ENCODE measurements at places on chromosomes 2 and 18.

DNA sequence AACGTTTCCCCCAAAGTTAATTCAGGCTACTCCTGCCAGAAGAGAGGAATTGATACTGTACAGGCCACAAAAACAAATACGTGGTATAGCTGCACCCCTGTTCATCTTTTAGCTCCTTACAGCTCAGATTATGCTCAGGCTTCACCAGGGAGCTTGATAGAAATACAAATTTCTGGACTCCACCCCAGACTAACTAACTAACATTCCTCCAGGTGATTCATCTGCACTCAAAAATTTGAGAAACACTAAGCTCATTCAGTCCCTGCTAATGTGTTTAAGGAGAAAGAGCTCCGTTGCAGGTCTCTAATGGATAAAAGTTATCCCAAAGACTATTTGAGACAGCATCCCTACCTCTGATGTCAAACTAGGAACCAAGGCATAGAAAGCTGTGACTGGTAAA, 36.8 kb upstream of the UNC80 start:
- DNase-seq = no peak

GRCh38 chr2:16717477-16717876, 51.8 kb upstream of the CYRIA start:
- no peak for DNase-seq

DNA sequence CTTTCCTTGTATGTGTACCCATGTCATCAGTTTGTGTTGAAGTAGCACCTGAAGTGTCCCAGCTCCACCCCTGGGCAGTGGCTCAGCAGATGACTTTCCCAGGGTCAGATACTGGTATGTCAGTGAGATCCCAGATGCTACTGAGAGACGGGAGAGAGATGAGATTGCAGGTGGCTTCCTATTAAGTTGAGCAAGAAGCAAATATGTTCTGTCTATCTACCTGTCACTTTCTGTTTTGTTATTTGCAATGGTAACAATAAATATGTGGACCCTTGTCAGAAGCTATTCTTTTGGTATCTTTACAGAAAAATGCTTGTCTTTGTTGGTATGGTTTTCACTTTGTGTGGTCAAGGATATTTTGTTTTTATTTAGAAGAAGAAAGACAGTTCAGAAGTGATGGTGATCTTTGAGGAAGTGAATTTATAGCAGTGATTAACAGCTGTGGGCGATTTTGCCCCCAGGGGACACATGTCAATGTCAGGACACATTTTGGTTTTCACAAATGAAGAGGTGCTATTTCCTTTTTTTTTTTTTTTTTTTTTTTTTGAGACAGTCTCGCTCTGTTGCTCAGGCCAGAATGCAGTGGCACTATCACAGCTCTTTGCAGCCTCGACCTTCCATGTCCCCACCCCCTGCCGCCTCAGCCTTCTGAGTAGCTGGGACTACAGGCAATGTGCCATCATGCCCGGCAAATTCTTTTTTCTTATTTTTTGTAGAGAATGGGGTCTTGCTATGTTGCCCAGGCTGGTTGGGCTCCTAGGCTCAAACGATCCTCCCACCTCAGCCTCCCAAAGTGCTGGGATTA, 21.4 kb downstream of the MGAT5 start:
- no peak for DNase-seq

GRCh38 chr2:147365622-147366021, 479.2 kb upstream of the ACVR2A start:
- DNase-seq = no peak

DNA sequence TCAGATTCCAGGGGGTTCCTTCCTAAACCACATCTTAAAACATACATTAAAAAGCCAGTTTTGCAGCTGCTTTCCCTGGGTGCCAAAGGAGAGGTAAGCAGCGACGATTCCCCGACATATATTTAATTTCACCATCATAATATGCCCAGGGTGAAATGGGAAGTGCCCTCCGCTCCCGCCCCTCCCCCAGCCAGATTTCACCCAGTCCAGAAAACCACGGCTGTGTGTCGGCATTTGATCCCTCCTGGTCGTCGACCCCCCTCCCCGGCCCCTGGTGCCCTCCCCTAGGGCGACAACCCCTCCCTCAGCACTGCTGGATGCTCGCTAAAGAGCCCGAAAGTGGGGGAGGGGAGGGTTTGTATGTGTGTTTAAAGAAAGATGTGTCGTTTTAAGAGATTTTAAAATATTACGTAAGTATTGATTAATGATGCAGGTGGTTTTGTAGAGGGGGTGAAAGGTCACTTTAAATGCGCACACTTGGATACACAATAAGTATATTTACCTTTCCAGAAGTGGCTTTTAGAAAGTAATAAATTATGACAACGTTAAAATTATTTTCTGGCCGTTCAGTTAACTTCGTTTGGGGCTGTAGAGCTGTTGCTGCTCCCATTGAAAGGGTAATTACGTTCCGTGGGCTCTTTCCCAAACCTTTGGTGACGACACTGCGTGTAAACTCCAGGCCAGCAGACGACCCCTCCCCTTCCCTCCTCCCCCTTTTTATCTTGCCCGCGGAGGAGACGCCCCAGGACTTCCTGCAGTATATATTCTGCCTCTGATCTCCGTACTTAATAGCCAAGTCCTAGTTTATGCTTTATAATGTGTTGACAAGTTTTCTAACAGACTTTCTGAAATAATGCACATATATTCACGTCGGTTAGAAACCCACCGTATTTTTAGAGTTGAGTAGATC, 3.4 kb upstream of the BCL11A start:
- no peak for DNase-seq

DNA sequence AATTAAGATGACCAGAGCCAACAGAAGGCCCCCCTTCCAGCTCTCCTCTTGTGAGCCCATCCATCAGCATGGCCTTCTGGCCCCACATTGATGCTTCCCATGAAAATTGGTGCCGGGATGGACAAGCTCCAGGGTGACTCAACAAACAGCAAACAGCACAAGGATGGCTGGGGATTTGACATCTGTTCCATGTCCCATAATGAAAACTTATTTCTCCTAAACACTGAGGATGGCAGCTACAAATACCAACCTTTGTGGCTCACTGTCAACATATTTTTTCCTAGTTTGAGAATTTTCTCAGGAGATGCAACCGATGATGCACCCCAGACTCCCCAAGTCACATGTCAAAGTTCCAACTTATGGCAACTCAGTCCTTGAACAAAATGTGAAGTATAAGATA, 169.6 kb upstream of the SIX2 start:
- DNase-seq = no peak

GRCh38 chr18:47912794-47913585, 17.5 kb downstream of the SMAD2 start:
- DNase-seq = no peak

- DNase-seq = no peak
Measured at GRCh38 chr2:55164534-55165480, 67.3 kb downstream of the CLHC1 start.

GRCh38 chr2:121519732-121520640, 10.7 kb upstream of the RNU4ATAC start:
- no peak for DNase-seq

DNA sequence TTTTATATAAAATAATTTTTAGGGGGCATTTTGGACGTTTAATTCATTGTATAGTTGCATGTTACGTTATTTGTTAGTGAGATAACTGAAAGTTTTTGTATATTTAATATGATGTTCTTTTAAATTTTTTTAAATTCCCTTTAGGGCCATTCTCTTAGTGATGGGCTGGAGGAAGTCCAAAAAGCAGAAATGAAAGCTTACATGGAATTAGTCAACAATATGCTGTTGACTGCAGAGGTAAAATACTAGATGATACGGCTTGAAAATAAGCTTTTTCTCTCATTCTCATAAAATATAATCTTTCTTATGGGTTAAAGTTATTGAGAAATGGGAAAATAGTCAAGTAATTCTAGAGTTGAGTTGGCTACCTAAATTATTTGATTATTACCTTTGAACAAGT, 58.9 kb downstream of the MTX2 start:
- no peak for DNase-seq

- no peak for DNase-seq
Measured at GRCh38 chr2:64888591-64889309, 100.4 kb upstream of the SLC1A4 start.

- no peak for DNase-seq
Measured at GRCh38 chr18:13067124-13067523, 76.0 kb downstream of the CEP192 start.

GRCh38 chr18:45108754-45109153, 428.1 kb downstream of the SETBP1 start:
- no peak for DNase-seq

- no peak for DNase-seq
Measured at GRCh38 chr2:54755641-54756326, 32.3 kb downstream of the EML6 start.

GRCh38 chr2:226888378-226888965, 52.6 kb downstream of the RHBDD1 start:
- DNase-seq = no peak

GRCh38 chr2:139055202-139055601, 275.0 kb upstream of the NXPH2 start:
- no peak for DNase-seq

GRCh38 chr2:85468704-85469349, 50.3 kb downstream of the SH2D6 start:
- DNase-seq = no peak

GRCh38 chr18:3947383-3947782, 497.4 kb downstream of the TGIF1 start:
- no peak for DNase-seq

DNA sequence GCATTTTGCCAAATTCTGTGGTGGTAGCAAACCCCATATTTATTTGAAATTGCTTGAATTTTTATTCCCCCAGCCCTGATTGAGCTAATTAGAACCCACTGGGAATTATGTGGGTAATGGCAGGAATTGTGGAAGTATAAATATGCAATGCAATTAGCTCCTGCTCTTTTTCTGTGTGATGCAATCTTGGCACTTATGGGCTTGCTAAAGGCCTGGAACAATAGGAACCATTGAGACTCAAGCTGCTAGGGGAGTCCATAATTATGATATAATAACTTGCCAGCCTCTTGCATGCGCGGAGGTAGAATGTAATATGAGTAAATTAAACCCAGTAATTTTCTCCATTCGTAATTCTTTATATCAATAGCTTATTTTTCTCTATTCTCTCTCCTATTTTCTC, 267.6 kb upstream of the THSD7B start:
- DNase-seq = no peak

DNA sequence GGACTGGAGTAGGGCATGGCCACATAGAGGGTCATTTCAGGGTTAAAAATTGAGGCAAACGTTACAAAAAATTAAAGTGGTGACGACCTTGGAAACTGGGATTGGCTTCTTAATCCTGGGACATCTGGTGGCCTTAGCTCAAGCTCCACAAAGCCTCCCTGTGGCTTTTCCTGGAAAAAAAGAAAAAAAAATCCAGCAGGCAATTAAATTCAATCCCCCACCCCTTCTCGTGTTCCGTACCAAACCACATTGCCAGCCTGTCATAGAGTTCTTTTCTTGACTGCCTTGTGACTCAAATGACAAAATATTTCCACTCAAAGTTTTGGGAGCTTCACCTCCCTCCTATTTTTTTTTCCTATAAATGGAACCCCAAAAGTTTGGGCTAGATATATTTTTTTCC, 195.6 kb downstream of the HRH4 start:
- DNase-seq = no peak

- no peak for DNase-seq
Measured at GRCh38 chr18:79707671-79708070, 28.1 kb downstream of the CTDP1 start.

GRCh38 chr18:191725-192124, 33.4 kb downstream of the USP14 start:
- DNase-seq = no peak

DNA sequence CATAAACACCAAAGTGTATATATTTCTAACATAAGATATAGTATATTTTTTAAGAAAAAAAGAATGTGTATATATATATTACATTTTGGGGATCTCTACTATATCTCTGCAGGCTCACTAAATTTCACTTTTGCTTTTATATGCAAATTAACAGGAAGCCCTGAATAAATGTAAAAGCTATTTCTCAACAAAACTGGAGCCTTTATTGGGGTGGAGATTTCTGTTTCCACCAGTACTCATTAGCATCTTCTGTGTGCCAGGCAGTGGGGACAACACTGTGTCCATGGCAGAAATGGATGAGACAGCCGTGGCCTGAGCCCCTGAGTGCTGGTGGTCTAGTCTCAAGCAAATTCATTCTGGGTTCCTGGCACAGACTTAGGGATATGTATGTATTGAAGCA, 41.3 kb downstream of the C18orf63 start:
- DNase-seq = no peak

DNA sequence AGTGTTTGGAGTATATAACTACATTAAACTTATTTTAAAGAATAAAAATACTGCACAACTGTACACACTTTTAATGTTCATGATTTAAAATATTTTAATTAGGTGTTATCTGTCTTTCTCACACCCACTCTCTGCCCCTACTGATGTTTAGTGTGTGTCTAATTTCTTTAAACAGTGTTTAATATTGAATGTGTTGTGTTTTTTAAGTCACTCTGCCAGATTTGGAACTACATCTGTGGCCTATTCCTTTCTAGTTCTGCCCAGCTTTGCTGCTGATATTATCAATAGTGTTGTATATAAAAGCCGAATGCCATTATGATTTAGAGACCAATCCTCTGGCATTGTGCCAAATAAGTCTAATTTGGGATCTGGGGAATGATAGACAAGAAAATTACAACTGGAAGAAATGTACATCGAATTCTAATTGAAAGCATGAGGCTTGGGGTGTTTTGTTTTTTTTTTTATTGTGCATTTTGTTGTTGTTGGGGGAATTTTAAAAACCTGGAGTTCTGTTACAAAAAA, 398.0 kb downstream of the CPS1 start:
- DNase-seq = no peak

- DNase-seq = no peak
Measured at GRCh38 chr2:96655526-96655925, 13.0 kb downstream of the FER1L5 start.

- DNase-seq = no peak
Measured at GRCh38 chr18:45245091-45245511, 370.2 kb upstream of the SLC14A2 start.

DNA sequence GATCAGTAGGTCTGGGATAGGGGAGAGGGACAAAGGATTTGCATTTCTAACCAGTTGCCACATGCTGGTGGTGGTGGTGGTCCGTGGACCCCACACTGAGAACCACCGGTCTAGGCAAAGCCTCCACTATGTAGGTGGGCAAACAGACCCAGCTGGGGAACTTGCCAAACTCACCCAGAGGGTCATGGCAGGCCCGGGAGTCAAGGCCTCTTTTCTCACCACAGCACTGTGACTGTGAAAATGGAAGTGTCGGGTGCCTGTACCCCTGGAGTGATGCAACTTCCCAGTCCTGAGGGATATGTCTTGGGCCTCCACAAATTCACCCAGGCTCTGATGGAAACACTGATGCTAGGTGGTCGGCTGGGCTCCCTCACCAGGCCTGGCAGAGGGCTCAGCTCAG, 101.2 kb upstream of the SMAD2 start:
- DNase-seq = no peak

GRCh38 chr2:6309415-6310255, 556.1 kb downstream of the CMPK2 start:
- DNase-seq = no peak

GRCh38 chr2:68689553-68690537, 44.8 kb upstream of the ARHGAP25 start:
- no peak for DNase-seq

DNA sequence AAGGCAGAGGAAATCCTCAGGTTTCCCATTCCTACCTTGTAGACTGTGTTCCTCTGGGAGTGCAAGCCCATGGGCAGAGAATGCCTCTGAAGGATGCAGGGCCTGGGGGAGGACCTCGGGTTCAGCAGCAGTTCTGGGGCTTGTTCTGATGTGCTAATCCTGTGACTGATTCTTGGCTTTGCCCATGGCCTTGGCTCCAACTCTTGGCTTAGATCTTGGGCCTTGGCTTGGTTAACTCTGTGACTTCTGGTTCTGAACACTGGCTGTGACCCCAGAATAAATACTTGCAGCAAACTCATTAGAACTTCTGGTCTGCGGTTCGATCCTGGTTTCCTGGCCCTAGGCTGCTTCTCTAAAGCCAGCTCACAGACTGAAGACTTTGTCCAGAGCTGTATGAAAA, 366.9 kb upstream of the ZEB2 start:
- no peak for DNase-seq

Data from stimulated activated CD4-positive, alpha-beta T cell treated with anti-CD3 and anti-CD28 coated beads, Interleukin-12 subunit alpha, Interleukin-12 subunit beta, amount 100 ng/mL, for 4 hours (primary cell).